ENCODE measurements at places on chromosomes 1 and 21.

GRCh38 chr1:8690253-8690525, 127.3 kb downstream of the RERE start:
- no peak for DNase-seq

GRCh38 chr1:223832637-223832943, 13.2 kb downstream of the TP53BP2 start:
- DNase-seq, result no peak

- no peak for DNase-seq
Observed at GRCh38 chr1:111843177-111843576, 87.5 kb downstream of the DDX20 start.

- DNase-seq, result no peak
Observed at GRCh38 chr1:39196244-39197215, 8.0 kb upstream of the MACF1 start.

GRCh38 chr1:41907446-41907845, 11.3 kb downstream of the HIVEP3 start:
- no peak for DNase-seq

GRCh38 chr1:156523801-156524480, 23.4 kb upstream of the MEF2D start:
- no peak for DNase-seq

DNA sequence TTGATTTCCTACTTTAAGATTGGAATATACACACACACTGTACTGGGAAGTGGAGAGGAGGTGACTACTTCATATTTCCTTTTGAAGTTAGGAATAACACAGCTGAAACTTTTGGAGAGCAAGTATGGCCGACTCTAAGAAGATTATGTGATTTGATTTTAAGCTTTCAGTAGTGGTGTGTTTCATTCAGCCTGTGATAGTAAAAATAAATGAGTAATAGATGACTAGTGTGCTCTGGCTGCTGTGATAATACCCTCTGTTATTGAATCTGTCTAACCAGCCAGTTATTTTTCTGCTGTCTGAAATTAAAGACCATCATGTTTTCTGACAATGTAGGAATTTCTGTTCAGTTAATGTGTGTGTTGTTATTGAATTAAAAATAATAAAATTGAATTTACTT, 48.3 kb downstream of the CTTNBP2NL start:
- DNase-seq, result no peak
